GM13976 (cell line): ENCODE measurements at places on chromosomes 5 and 9.

- no peak for DNase-seq
Observed at GRCh38 chr9:133067813-133068212, 6.0 kb downstream of the CEL start.

- no peak for DNase-seq
Observed at GRCh38 chr5:137412136-137412535, 87.0 kb downstream of the SPOCK1 start.

DNA sequence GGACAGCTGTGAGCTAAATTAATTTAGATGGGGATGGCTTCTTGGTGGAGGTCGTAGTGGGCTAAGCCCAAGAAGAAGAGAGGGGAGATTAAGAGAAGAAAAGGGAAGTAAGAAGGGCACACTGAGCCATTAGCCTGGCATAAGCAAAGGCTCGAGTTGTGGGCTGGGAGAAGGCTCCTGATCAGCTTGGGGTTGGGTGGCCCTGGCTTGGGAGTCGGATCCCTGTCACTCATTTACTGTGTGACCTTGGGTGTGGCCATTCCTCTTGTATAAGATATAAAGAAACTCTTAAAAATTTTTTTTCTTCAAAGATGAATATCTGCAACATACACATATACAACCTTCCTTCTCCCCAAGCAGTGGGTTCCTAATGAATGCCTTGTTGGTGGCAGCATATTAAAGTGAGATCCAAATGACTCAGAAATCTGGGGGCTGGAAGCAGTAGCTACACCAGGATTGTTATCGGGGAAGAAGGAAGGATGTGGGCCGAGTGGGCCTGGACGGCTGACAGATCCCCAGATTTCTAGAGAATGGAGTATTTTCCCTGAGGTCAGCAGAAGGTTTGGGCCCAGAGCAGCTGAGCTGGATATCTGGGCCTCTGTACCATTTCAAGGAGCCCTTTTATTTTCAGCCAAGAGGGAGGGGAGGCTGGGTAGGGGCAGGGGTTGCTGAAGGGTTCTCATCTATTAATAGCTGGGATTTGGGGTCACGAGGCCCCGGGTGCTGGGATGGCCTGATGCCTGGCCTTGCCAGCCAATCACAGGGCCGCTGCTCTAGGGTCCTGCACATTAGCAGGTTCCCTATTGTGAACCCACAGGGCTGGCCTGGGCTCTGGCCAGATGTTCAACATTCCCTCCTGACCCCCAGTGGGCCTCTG, 52.1 kb downstream of the PPARGC1B start:
- no peak for DNase-seq

GRCh38 chr9:98929895-98930341, 13.8 kb upstream of the COL15A1 start:
- no peak for DNase-seq

DNA sequence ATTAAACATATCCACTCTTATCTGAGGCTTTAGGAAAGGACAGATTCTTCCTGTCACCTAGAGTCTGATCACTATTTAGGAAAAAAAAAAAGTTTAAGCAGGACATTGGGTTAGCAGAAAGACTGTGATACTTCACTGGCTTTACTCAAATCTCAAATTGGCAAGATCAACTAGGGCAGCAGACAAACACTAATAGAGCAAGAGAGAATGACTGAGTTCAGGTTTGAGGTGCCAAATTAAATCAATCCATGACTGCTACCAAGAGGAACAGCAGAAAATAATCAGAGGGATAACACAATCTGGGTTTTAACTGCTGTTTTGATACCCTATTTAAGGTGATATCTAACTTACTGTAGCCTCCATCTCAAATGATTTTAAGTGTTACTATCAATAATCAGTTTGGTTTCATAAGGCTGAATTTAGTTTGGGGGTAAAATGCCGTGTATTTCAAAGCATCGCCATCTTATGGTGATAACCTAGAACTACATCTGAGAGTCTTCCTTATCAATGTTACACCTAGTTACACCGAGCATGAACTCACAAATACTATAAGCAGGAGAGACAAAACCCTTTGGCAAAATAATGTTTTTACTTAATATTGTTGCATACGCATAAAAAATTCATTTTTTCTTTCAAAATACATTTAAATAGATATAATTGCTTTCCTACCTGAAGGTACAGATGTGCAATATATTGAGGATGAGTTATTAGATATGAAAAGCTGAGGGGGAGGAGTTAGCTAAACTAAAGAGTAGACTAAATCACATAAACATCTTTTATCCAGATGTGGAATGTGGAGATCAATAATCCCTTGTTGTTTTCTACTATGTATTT, 286.4 kb upstream of the CDH12 start:
- peak; percentile 12 for DNase-seq

DNA sequence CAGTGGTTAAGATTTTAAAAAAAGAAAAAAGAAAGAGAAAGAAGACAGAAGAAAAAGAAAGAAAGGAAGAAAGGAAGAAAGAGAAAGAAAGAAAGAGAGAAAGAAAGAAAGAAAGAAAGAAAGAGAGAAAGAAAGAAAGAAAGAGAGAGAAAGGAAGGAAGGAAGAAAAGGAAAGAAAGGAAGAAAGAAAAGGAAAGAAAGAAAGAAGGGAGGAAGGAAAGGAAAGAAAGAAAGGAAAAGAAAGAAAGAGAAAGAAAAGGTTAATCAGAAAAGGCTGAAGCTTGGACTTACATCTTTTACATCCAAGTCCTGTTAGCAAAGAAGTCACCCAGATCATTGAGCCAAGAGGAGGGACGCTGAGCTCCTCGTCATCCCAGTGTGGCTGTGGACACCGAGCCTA, 70.0 kb downstream of the IRX2 start:
- DNase-seq: no peak

DNA sequence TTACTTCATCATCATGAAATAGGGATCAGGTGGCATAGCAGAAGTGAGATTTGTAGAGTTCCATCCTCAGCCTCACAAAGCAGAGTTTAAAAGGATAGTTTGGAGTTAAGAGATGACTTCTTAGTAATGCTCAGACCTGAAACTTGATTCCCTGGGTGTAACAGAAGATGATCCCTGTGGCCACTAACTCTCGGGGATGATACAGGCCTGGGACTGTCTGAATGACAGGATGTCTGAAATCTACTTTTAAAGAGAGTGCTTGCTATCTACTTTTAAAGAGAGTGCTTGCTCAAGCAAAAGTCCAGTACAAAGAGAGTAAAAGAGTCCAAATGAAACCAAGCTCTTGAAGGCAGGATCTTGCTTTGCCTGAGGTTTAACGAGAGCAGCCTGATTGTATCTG, 14.6 kb downstream of the ADAMTS16 start:
- no peak for DNase-seq

- no peak for DNase-seq
Observed at GRCh38 chr5:76956033-76956432, 3.2 kb downstream of the CRHBP start.

DNA sequence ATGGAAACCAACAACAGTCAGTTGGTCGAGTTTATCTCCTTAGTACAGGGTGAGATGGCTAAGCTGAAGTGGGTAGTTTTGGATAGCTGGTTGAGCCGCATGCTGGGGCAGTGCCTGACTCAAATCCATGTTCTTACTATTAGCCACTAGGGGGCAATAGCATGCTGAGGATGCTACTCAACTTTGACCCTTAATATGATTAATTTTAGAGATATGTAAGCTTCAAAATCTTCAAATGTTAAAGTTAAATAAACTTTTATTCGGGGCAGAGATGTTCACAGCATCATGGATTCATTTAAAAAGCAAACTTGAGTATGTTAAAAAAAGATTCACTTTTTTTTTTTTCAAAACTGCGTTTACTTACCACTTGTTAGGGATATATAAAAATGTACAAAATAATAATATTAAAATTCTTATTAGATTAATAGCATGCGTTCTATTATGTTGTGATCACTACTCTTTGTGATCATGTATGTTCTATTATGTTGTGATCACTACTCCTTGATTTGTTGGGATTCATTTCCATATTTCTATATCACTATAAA, 57.0 kb downstream of the C9orf153 start:
- peak; percentile 55 for DNase-seq

DNA sequence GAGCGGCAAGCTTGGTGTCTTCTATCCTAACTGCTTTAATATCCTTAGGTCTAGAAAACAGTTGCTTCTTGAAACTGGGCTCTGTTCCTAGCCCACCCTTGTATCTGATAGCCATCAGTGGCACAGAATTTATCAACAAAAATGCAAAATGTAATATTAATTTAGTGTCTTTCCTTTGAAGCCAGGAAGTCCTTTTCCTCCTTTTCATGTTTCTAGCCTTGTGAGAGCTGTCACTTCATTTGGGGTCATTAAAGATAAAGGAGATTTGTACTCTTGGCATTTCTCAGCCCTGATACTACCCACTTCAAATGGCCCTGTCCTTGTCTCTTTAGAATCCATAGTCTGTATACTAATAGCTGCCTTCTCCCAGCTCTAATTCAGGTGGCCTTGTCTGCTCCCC, 111.0 kb downstream of the GAS1 start:
- no peak for DNase-seq

- no peak for DNase-seq
Observed at GRCh38 chr5:102654559-102655349, 100.4 kb upstream of the PAM start.

- no peak for DNase-seq
Observed at GRCh38 chr5:126015235-126016181, 407.7 kb upstream of the GRAMD2B start.

DNA sequence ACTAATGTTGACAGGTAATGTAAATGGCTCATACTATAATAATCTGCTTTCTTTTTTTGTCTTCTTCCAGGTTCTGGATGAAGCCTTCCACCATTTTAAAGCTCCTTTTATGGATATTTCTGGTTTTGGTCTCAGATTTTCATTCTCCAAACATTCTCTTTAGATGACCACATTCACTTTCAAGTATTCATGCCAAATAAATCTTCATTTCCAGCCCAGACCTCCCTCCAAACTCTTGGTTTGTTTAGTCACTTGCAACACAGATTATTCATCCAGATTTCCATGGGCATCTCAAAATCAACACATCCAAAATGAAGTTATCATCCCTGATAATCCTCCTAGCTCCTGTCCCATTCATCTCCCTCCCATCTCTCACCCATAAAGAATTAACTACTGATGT, 40.3 kb upstream of the SVEP1 start:
- DNase-seq: no peak

DNA sequence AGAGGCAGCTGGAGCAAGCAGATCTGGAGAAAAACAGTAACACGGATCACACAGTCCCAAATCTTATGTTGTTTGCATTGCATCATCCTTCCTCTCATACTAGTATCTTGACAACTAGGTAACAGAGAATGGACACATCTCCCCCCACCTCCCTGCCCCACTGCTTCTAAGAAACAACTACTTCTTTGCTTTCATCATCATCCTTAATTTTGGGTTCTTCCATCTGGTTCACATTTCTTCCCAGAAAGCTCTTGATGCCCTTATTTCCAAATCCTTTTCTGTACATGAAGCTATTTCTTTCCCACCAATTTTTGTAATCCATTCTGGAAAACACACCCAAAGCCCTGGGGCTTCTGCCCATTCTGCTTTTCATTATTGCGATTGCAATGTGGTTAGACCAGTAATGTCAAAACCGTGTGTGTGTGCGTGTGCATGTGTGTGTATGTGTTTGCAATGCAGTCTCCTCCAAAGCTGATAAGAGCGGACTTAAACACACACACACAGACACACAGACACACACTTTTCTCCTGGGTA, 254.7 kb upstream of the SLC30A5 start:
- no peak for DNase-seq

GRCh38 chr5:74935752-74936091, 69.5 kb upstream of the FAM169A start:
- DNase-seq: no peak

DNA sequence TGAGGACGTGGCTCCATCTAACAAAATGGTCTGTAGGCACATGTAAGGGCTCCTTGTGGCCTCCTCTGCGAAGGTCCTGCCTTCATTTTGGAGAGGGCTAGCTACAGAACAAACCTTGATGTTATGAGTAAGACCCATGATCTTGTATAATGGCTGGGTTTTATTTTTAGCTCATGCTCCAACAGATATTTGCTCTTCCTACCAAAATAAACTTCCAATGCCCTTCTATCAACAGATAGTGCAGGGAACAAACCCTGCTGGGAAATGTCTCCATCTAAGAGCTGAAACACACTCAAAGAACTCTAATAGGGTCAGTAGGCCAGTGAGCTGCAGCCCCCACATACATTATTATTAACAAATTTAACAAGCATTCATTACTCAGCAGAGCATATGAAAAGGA, 189.5 kb downstream of the LURAP1L start:
- DNase-seq: no peak

GRCh38 chr5:36928947-36929346, 52.4 kb downstream of the NIPBL start:
- no peak for DNase-seq

- no peak for DNase-seq
Observed at GRCh38 chr5:78611126-78611605, 37.4 kb downstream of the LHFPL2 start.
